Glutamatergic neuron (in vitro differentiated cells): ENCODE measurements at places on chromosomes 5 and 9.
A peak's percentile ranks its signal among the peaks of the same experiment; 100 is the strongest.

GRCh38 chr9:37645903-37646506 is 4.7 kb upstream of the FRMPD1 start:
- no peak for DNase-seq

GRCh38 chr9:136684339-136684738 is 2.9 kb downstream of the AGPAT2 start:
- no peak for DNase-seq

- DNase-seq, result no peak
Observed at GRCh38 chr9:124602632-124603031, 95.4 kb upstream of the NR5A1 start.

GRCh38 chr5:107502676-107503060 is 168.1 kb downstream of the EFNA5 start:
- peak; percentile 24 for DNase-seq

- DNase-seq, result no peak
Observed at GRCh38 chr5:154197801-154198491, 7.4 kb downstream of the GALNT10 start.

DNA sequence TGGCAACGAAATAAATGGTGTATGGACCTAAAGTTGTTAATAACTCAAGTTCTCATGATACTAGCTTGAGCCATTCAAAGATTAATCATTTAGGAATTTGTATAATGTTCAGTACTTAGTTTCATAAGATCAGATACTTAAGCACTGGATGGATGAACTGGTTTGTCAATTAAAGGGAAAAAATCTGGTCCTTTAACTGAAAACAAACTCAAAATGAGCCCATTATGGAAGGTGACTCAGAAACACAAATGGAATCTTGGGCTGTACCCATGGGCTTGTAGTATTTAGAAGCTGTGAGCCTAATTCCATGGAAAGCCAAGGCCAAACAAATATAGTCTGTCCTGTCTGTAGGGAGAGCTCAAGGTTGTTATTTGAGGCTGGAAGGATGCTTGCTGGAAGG is 27.6 kb upstream of the ADRB2 start:
- no peak for DNase-seq

DNA sequence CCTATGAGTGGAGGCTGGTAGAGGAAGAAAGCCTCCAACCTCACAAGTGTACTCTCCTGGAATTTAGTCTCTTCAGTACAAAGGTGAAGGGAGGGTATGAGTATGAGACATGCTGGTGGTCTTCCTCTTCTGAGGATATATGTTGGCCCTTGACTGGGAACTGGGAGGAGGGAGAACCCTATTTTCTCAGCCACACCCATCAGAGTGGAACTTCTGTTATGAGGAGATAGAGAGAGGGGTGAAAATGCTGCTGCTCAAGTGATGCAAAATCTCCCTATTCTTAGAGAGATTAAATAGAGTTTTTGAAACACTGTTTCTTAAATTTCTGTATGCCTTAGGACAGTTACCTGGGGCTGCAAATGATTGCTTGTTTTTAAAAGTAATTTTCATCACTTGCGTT is 203.4 kb upstream of the PRR16 start:
- no peak for DNase-seq
